NCI-H526 treated with DMSO at 0.1 percent for 48 hours (cell line): ENCODE measurements at places on chromosomes 2 and 18.

DNA sequence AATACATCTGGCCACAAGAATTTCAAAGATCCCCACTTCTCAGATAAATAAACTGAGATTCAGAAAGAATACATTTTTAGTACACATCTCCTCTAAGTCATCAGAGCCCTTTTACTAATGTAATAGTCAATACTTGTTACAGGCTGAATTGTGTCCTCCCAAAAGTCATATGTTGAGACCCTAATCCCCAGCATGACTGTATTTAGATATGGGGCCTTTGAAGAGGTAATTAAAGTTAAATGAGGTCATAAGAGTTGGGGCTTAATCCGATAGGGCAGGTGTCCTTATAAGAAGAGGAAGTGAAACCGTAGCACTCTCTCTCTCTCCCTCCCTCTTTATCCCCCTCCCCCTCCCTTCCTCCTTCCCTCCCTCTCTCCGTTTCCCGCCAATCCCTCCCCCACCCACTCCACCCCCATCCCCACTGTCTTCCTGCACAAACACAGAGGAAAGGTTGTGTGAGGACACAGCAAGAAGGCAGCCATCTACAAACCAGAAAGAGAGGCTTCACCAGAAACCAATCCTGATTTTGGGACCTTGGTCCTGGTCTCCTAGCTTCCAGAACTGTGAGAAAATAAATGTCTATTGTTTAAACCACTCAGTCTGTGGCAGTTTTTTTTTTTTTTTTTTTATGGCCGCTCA is 66.6 kb upstream of the ZNF397 start:
- no peak for DNase-seq

DNA sequence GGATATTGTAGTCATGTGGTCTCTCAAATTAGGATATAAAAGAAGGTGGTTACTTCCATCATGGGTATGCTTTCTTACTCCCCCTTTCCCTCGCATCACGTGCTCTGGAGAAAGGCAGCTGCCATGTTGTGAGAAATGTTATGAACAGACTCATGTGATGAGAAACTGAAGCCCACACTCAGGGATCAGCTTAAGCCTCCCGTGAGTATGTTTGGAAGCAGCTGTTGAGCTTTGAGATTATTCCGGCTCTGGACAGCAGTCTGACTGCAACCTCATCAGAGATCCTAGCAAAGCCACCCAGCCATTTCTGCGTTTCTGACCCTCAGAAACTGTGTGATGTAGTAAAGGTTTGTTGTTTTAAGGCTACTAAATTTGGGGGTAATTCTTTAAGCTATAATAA is 700.1 kb downstream of the ADCYAP1 start:
- DNase-seq: no peak

DNA sequence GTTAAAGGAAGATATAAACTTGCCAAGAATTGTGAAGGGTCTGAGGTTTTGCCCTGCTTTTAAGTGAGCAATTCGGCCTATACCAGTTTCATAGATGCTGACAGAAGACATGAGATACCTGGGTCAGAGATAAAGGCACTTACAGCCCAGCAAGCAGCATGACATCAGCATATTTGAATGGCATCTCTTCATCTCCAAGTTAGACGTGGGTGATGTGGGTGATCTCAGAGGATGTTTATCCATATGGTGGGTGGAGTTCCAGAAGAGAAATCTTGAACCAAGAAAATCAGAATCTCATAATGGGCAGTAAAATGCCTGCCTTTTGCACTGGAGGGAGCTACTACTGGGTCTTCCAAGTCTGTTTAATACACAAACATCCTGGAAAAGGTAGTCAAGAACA is 44.7 kb downstream of the GYPC start:
- no peak for DNase-seq

GRCh38 chr2:43513216-43513615 is 82.6 kb downstream of the THADA start:
- DNase-seq: no peak

DNA sequence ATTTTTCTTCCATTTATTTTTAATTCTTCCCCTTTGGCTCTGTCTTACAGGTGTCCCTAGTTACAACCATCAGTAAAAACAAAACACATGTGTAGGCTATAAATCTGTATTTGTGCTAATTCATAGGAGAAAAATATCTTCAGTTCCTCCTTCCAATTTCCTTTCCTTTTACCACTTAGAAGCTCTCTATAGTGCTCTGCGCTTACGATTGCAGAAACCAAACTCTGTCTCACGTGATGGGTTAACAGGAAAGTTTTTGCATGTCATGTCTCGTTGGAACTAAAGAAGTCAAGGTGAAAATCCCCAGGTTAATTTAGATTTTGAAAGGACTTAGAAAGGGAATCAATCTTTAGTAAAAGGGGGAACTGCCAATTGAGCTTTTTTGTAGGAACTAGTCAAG is 1390.5 kb upstream of the ZEB2 start:
- DNase-seq: no peak

DNA sequence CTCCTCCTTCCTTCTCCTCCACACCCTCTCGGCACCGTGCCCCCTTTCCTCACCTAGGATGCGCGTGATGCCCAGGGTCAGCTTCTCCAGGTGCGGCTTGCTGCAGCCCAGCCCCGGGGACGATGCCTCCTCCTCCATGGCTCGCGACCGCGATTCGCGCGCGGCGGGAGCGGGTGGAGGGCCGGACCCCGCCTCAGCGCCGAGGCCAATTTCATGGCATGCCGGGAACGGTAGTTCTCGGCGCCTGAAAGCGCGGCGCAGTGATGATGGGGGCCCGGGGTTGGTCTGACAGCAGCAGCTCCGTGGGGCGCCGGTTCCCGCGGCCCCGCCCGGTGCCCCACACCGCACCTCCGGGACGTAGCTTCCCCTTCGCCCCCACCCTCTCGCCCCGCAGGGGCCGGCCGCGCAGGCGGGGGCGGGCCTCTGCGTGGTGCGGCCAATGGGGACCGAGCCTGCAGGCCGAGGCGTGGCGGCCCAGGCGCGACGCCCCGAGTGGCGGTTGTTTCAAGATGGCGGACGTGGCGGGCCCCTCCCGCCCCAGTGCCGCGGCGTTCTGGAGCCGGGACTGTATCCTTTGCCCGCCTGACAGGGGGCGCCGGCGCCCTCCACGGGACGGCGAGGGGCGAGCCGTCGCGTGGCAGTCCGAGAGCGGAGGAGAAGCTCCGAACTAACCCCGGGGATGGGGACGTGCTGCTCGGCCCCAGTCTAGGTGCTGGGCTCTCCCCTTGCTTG is at the start of the genes KIAA1328 and TPGS2:
Gene KIAA1328 (plus strand): TSS at position 498 of the 732 bp plus-strand sequence. CDS start 12 bp downstream, at position 510.
Gene TPGS2 (minus strand): TSS at position 373 of the 732 bp plus-strand sequence. CDS start 235 bp downstream, at position 138.
- peak; percentile 81 for DNase-seq

GRCh38 chr18:50422286-50422898 is 47.5 kb downstream of the SKA1 start:
- DNase-seq: no peak

- no peak for DNase-seq
These were observed 84.5 kb downstream of the PDK1 start for GRCh38 chr2:172640389-172640788.

DNA sequence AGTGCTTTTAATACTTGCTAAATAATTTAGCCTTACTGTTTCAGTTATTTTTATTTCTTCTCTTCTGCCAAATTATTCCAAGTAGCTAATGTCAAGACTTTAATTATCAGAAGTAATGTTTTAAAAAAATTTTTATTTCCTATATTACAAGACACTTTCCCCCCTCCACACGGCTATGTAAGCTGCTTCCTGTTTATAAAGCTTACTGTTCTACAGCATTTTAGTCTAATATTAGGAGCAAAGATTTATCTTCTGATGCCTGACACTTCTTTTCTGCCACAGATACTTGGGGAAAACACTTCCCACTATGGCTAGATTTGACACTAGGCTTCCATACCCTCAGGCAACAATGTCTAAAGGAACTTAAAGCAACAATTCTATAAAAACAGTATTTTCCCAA is 62.3 kb downstream of the ROCK1 start:
- DNase-seq: no peak

- no peak for DNase-seq
These were observed 98.7 kb upstream of the POU3F3 start for GRCh38 chr2:104755026-104755878.

DNA sequence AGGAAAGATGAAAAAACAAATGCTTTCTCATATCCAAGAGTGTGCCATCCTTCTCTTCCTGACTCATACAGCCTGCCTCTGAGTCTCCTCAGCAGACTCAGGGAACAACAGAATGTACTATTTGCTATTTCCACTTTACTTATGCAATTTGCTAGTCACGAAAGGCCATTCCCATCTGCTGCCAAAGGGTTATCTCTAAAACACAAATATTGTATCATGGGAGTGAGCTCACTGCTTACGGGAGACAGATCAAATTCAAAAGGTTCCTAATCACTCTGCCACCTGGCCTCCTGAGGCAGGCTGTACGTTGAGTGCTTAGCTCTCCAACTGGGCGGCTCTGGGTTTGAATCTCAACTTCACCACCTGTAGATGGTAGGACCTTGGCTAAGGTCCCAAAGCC is 92.0 kb downstream of the GAREM1 start:
- no peak for DNase-seq
